CMK (cell line): ENCODE measurements at places on chromosomes 6 and 20.

- no peak for DNase-seq
These were observed 65.8 kb downstream of the MAP3K4 start for GRCh38 chr6:161057103-161058091.

DNA sequence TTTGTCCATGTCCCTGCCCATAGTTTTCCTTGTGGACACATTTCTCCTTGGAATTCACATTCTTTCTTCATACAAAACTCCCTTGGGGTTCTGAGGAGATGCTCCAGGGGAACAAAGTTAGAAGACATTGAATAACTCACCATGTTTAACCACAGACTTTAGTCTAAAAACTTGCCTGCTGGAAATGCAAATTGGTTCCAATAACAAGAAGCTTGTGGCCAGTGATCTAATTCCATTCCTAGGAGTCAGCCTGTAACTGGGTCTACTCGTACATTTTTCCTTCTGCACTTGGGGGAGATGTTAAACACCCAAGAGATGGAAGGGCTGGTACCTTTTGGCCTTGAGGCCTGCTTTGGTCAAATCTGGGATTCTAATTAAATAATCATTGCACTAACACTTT is 60.2 kb downstream of the SCML4 start:
- DNase-seq = no peak

GRCh38 chr6:56940977-56941376 is 13.9 kb upstream of the BEND6 start:
- no peak for DNase-seq

DNA sequence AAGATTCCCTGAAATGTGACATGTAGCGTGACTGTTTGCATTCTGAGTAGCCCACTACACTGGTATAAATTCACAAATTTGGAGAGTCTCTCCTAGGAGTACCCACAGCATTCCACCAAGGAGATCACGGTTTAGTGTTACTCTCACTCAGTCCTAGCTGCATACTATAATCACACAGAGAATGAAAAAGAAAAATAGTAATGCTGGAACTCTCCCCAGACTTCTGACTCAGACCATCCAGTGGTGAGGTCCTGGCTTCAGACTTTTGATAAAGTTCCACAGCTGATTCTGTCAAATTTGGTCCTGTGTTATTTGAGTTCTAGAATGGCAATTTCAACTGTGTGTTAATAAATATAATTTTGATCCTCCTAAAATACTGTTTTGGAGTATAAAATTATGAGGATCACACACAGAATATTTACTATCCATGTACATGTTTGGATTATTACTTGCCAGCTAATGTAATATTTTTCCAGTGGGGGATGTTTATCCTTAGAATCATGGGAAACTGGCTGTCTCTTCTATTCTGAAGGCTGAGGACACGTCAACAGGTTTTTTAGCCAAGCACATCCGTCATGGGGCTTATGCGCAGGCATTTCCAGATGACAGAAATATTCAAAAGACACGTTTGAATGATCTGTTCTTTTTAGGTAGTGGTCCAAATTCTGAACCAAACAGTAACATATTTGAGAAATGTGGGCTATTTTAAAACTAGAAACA is 5.1 kb upstream of the KIAA0408 start:
- DNase-seq = no peak

DNA sequence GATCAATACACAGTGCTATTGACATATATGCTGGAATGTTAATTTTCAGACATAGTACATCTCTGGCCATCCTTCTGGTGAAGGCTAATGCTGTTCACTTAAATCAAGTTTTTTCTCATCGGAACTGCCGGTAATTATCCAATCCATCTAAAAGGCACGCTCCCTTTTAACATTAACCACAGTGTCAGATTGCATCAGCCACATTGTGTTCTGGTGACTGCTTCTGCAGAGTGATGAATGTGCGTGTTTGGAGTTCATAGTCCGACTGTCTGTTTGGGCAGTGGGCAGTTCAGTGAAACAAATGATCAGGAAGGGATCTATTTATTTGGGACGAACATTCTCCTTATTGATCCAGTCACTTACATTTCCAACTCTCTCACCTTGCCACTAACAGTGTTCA is 49.5 kb downstream of the SOBP start:
- DNase-seq = no peak

GRCh38 chr6:14068133-14068532 is 49.4 kb upstream of the CD83 start:
- DNase-seq = no peak

GRCh38 chr20:50111120-50111828 is 1.7 kb downstream of the UBE2V1 start:
- DNase-seq = no peak

- no peak for DNase-seq
These were observed 18.7 kb upstream of the RNF144B start for GRCh38 chr6:18368277-18369105.

DNA sequence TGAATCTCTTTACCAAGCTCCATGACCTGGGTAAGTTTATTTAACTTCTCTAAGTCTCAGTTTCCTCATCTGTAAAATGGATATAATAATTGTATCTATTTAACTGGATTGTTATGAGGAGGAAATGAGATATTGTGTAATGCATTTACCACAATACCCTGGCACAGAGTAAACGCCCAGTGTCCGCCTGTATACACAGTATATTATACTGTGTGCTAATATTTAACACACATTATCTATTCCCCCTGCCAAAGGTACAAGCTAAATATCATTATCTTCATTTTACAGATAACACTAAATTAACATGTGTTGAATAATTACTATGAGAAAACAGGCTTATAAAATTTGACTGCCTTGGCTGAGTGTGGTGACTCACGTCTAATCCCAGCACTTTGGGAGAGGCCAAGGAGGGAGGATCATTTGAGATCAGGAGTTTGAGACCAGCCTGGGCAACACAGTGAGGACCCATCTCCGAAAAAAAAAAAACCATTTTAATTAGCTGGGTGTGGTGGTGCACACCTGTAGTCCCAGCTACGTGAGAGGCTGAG is 38.7 kb upstream of the TNFRSF21 start:
- DNase-seq = no peak

GRCh38 chr6:53175027-53175426 is 26.4 kb upstream of the GCM1 start:
- DNase-seq = no peak

- no peak for DNase-seq
These were observed 69.0 kb upstream of the TENT5A start for GRCh38 chr6:81821449-81821848.

DNA sequence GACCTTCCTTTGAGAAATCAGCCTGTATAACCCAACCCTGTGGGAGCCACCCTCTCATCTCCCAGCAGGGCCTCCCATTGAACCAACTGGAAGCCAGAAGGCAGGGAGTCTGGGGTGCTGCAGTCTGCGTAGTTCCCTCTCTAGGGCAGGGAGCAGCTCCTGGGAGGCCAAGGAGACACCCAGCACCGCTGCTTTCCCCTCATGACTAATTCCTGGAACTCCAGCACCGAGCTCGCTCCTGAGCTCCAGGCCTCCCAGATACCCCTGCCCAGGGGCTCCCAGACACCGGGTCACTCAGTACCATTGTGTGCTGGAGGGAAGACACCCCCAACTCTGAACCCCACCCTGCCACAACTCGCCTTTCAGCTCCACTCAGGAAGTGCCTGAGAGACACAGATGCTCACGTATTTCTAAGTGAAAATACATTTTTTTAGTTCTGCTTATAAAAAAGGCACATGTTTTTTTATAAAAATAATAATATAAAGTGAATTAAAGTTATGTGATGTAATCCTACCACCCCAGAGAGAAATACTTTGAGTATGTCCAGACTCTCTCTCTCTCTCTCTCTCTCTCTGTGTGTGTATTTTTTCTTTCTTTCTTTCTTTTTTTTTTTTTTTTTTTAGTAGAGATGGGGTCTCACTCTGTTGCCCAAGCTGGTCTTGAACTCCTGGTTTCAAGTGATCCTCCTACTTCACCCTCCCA is 17.5 kb downstream of the PIM1 start:
- no peak for DNase-seq

DNA sequence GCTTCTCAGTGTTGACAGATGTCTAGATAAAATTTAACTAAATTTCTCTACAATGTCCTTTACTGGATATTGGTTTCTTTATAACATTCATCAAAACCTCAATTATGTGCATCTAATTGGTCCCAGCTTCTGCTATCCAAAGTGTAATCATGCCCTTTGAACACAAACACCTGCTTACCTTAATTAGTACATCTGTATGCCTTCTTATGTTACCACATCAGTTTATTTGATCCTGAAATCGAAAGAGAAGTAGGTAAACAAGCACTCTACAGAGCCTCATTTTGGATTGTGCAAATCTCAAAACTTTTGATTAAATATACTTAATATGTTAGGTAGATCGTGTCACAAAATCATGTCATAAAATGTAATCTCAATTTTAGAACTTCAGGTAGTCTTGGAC is 36.5 kb downstream of the TAB2 start:
- DNase-seq = no peak

DNA sequence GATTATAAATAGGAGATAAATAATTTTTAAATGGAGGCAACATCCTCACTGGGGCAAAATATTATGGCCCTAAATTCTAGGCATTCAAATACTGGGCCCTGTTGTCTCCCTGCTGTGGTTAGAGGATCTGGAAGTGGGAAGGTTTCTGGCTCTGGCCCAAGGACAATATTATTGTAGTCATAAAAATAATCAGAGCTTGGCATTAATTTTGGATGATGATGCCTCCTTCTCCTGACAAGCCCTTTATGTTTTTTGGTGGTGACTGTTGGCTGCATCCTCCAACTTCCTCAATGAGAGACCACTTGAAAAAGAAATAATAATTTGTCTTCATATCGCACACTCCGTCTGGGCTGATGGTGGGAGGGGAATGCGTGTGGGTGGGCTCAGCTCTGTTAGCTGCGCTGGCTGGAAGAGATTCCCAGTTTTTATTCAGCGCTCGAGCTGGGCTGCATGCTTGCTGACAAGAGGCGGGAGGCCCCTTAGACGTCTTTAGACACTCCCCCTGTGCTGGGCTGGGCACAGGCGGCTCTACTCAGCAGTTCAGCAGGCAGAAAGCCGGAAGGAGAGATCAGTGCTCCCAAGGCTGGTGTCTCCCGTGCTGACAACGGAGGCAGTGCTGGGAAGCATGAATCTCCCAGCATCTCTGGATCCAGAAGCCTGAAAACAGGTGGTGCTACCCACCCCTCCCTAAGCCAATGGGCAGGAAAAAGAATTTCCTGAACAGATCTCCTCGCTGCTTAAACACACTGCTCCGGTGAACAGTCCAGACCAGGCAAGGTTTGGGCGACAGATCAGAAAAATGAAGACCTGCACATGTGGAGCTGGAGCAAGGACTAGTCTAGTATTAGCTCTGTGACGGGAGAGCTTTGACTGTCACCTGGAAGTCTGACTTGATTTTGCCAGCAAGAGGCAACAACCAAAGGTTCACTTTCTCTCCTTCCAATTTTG is 97.7 kb downstream of the SYCP2 start:
- no peak for DNase-seq

DNA sequence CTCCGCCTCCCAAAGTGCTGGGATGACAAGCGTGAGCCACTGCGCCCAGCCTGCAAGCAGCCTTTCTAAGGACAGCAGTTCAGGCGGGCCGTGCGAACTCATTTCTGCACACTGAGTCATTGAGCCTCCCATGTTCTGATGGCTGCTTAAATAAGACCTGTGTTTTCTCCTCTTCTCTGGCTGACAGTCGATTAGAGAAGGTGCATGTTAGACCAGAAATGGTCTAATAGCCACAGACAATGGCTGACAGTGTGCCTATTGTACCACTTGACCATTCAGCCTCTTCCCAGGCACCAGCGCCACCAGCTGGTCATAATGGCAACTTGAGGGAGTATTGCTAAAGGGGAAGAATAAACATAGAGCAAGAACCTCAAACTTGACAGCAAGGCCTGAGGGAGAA is 6.2 kb downstream of the CST11 start:
- DNase-seq = no peak

DNA sequence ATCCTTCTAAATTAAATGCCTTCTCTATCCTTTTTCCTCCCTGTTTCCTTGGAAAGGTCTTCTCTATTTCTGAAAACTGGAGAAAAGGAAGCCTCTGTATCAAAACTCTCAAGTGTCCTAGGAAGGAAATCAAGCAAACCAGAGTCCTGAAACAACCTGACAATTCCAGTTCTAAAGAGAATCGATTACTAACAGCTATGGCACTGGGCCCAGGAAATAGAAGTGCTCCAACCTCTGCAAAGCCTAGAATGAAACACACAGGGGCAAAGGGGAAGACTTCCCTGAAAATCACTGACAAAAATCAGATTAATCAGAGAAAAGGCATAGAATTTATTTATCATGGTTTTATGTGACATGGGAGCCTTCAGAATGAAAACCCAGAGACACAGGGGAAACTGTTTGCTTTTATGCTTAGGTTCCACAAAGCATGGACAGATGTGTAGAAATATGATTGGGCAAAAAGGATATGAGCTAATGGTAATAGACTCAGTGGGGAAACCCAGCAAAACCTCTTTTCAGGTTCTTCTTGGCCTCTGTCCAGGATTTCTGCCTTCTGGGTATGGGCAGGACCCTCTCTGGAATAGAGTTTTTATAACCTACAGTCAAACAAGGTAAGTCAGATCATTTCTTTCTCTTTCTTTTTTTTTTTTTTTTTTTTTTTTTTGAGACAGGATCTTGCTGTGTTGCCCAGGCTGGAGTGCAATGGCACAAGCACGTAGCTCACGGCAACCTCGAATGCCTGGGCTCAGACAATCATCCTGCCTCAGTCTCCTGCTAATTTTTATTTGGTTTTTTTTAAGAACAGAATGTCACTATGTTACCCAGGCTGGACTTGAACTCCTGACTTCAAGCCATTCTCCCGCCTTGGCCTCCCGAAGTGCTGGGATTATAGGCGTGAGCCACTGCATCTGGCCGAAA is 91.7 kb downstream of the CD24 start:
- DNase-seq = no peak

GRCh38 chr20:3045042-3045815 is 623 bp upstream of the MRPS26 start:
- DNase-seq = no peak

GRCh38 chr6:27592481-27593199 is 119.7 kb upstream of the ZNF184 start:
- peak; percentile 89 for DNase-seq

- no peak for DNase-seq
These were observed 474.2 kb downstream of the KIF16B start for GRCh38 chr20:16098890-16099639.

GRCh38 chr20:56833427-56833826 is 204.3 kb downstream of the TFAP2C start:
- no peak for DNase-seq

DNA sequence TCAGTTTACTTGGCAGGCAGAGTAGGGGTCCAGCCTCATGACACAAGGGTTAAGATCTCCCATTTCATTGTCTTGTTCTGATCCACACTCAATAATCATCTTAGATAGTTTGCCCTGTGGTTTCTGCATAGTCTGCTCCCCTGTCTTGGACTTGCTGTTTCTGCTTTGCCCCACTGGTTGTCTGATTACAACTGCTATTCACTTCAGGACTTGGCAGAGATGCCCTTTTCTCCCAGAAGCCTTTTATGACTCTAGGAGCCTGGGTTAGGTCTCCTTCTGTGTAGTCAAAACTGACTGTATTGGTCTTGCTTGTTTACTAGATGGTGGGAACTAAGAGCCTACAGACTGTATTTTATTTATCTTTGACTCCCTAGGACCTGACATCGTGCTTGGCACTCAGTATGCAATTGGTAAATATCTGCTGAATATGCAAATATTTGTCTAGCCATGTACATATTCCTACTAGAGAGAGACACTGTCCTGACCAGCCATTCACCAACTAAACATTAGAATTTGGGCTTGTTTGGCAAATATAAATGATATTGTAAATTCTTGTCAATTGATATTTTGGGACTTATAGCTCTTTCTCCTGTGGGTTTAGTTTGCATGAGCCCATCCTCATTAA is 165.9 kb upstream of the KCNK16 start:
- DNase-seq = no peak
